ENCODE measurements at places on chromosomes 5 and 9.
A peak's percentile ranks its signal among the peaks of the same experiment; 100 is the strongest.

GRCh38 chr5:59732806-59733205 is 160.7 kb downstream of the PDE4D start:
- no peak for DNase-seq

DNA sequence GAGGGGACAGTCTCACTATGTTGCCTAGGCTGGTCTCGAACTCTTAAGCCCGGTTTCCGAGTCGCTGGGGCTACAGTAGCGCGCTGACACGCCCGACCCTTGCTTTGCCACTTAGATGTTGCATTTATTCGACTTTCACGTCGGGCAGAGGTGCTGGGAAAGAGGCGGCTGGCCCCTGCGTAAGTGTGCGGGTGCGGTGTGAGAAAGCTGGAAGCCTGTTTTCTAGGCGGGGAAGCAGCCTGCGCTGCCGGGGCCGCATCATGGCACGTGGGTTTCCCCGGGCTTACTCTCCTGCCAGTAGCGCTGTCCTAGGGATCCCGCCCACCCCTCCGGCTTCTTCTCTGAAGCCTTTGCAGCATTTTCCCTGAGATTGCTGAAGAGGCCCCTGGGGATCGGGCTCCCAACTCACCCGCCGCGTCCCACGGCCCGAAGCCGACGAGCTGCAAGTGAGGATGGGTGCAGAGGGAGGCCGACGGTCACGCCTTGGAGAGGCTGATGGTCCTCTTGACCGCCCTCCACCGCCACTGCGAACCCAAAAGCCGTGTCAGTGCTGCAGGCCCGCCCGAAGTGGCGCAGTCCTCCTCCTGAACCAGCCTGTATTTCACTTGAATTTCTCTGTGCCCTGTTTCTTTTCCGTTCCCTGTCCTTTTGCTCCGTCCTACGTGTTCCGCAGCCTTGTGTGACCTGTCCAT is 5.8 kb upstream of the TRIM41 start:
- DNase-seq: no peak

DNA sequence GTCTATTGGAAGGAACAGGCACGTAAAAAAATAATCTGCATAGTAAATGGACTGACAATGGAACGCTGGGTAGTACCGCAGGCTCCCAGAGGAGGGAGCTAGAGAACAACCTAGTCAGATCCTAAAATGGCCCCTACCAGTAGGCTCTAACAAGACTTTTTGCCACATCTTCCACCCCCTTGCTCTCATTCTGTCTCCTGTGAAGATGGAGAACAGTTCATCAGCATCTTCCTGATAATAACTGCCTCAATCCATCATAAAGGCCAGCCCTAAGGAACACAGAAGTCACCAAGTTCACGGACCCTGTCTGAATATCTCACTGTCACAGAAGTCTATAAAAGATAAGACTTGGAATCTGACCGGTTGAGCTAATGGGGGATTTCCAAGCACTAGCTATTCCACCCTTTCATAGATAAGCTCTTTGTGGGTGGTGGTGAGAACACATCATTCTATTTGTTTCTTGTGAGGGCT is 133.4 kb downstream of the SLC1A3 start:
- peak; percentile 42 for DNase-seq

GRCh38 chr9:128420651-128421481 is at the start of gene CERCAM:
TSS of gene CERCAM (plus strand) at chr9:128420857. CDS start at chr9:128420878, 21 bp downstream.
- peak; percentile 41 for DNase-seq

GRCh38 chr9:133861692-133862091 is 123.5 kb upstream of the SARDH start:
- DNase-seq: no peak

GRCh38 chr5:87787625-87788256 is 375.0 kb upstream of the CCNH start:
- no peak for DNase-seq

- DNase-seq: no peak
Observed at GRCh38 chr5:68995845-68996545, 97.8 kb upstream of the SLC30A5 start.

DNA sequence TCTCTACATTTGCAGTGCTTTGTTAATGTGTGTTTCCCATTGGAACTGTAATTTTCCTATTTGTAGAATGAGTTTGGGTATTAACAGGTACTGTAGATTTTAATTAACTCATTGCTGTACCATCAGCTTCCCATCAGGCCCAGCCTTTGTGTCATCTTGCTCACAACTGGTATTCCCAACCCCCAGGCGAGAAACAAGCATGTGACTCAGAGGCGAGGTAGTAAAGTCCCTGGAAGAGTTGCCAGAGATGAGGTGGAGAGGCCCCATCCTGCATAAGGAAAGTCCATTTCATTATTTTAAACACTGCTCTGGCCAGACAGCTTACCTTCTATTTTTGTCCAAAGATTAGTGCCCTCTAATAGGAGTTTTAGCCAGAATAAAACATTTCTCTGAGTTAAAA is 29.9 kb downstream of the ADCY2 start:
- DNase-seq: no peak

DNA sequence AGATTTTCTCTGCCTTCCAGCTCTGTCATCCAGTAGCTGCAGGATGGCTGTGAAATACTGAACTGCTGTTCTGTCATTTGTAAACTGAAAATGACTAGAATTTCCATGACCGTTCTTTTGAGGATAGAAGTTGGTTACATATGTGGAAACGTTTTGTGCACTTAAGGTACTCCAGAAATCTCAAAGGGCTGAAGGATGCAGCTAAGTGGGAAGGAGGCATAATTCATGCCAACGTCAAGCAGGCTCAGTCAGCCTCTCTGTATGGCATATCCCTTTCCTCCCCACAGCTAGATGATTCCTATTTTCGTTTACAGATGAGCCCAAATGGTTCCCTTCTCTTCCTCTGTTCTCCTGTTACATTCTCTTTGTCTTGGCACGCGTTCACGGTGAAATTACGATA is 257.6 kb downstream of the FBXL7 start:
- no peak for DNase-seq

- no peak for DNase-seq
Observed at GRCh38 chr5:71899865-71900342, 180.8 kb downstream of the CARTPT start.

- no peak for DNase-seq
Observed at GRCh38 chr5:151345187-151345807, 2.1 kb downstream of the SLC36A2 start.

- no peak for DNase-seq
Observed at GRCh38 chr9:33445389-33446239, 1.8 kb downstream of the AQP3 start.

DNA sequence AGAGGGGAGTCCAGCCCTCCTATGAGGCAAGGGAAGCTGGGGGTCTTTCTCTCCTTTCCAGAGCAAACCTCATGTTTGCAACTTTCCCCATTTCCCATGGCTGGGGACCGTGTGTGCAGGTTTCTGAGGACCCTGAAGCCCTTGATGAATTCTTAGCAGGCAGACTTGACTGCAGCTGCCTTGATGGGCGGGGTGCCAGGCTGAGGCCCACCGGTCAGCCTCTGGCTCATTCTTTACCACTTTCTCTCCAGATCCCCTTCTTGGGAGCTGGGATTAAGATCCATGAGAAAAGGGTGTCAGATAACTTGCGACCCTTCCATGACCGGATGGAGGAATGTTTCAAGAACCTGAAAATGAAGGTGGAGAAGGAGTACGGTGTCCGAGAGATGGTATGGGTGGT is 30.0 kb upstream of the FOXI1 start:
- no peak for DNase-seq

DNA sequence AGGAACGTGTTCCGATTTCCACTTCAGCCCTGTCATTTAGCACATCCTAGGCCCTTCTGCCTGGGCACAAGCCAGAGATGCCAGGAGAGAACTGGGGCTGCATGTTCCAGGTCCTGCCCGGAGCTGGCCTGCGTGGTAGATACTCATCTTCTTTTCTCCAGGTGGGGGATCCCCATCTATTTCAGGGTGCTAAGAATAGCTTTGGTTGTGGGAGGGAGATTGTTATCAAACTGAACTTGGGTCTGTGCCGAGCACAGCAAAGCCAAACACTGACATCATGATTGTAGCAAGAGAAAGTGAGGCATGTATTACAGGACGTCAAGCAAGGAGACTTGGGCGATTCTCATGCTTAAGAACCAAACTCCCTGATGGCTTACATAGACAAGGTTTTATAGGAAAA is 18.2 kb downstream of the C9orf153 start:
- no peak for DNase-seq

GRCh38 chr9:69149321-69149807 is 24.7 kb upstream of the TJP2 start:
- DNase-seq: no peak

- DNase-seq: no peak
Observed at GRCh38 chr5:19270153-19270552, 717.8 kb downstream of the CDH18 start.

- DNase-seq: no peak
Observed at GRCh38 chr9:98150164-98150563, 31.1 kb upstream of the TRIM14 start.

- no peak for DNase-seq
Observed at GRCh38 chr5:95283761-95284571, 928 bp downstream of the MCTP1 start.

GRCh38 chr5:963673-964531 is 44.7 kb upstream of the NKD2 start:
- no peak for DNase-seq

DNA sequence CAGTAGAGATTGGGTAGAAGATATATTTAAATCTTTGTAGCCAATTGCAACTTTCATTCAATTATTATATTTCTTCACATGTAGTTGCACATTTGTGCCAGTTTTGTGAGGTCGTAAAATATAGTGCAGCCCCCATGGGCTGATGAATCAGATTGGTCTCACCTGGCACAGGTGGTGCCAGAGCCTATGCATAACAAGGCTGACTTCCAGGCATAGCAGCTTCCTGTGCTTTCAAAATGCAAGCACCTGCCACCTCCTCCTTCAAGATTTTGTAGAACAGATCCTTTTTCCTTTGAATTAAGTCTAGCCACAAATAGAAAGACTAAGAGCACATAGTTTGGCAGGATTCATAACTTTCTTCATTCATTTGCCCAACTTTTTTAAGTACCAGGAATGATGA is 87.1 kb downstream of the STARD4 start:
- DNase-seq: no peak

DNA sequence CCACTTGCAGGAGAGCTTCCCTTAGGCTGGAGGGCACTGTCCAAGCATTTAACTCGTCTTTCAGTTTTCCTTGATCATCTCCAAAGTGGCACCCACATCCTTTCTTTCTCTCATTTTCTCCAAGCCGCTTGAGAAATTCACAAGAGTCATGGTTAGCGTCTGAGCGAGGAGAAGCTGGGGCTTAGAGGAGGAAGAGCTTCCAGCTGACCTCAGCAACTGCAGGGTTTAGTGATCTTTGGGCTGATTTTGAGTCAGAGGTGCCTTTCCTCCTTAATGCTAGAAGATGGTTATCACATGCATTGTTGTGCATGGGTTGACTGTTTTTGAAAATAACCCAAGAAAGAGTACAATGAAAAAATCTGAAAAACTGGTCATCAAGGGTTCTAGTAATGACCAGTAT is 134.7 kb downstream of the GADD45G start:
- no peak for DNase-seq

DNA sequence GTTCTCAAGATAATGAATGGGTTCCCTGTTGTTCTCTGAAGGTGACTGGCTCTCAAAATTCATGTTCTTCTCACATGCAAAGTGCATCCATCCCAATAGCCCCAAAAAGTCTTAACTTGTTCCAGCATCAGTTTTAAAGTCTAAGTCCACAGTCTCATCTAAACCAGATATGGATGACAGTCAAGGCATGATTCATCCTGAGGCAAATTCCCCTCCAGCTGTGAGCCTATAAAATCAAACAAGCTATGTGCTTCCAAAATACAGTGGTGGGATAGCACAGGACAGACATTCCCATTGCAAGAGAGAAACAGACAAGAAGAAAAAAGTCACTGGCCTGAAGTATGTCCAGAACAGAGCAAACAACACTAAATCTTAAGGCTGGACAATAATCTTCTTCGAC is 25.4 kb downstream of the FBXO10 start:
- DNase-seq: no peak

GRCh38 chr9:91946653-91947488 is 3.2 kb downstream of the ROR2 start:
- DNase-seq: no peak

GRCh38 chr5:10645146-10645545 is 81.3 kb downstream of the ANKRD33B start:
- DNase-seq: no peak

DNA sequence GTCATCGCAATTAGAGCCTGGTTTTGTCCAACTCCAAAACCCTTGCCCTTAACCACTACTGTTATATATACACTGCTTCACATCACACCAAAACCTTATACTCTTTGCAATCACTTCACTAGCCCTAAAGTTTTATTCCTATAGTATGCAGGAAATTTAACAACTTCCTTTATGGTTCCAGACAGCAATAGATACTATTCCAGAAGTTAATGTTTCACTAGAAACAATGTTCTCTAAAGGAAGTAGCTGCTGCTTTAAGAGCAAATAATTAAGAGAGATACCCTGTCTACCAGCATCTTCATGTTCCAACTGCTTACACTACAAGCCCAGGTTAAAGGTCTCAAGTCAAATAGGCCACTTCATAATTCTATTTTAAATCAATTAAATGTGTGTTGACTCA is 22.0 kb downstream of the FREM1 start:
- no peak for DNase-seq

GRCh38 chr9:110890416-110890815 is 147.9 kb downstream of the LPAR1 start:
- DNase-seq: no peak

GRCh38 chr9:8649807-8650206 is 850.2 kb upstream of the DMAC1 start:
- DNase-seq: no peak

- peak; percentile 19 for DNase-seq
Observed at GRCh38 chr9:35757226-35757891, 3.3 kb upstream of the MSMP start.

DNA sequence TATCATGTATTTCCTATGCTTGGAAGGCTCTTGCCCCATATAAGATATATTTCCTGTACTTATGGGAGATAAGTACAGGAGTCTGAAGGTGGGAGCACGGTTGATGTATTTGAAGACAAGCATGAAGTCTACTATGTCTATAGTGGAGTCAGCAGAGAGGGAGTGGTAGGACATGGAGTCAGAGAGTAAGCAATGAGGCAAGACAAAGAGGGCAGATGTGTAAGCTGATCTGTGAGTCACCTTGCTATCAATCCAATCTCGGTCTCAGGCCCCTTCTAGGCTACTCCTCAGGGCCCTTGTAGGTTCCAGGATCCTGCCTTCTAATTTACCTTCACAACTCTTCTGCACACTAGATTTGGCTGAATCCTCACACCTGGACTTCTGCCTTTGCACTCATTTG is 105.5 kb downstream of the MACIR start:
- DNase-seq: no peak
